ENCODE measurements at places on chromosomes 11 and 22.
A peak's percentile ranks its signal among the peaks of the same experiment; 100 is the strongest.

DNA sequence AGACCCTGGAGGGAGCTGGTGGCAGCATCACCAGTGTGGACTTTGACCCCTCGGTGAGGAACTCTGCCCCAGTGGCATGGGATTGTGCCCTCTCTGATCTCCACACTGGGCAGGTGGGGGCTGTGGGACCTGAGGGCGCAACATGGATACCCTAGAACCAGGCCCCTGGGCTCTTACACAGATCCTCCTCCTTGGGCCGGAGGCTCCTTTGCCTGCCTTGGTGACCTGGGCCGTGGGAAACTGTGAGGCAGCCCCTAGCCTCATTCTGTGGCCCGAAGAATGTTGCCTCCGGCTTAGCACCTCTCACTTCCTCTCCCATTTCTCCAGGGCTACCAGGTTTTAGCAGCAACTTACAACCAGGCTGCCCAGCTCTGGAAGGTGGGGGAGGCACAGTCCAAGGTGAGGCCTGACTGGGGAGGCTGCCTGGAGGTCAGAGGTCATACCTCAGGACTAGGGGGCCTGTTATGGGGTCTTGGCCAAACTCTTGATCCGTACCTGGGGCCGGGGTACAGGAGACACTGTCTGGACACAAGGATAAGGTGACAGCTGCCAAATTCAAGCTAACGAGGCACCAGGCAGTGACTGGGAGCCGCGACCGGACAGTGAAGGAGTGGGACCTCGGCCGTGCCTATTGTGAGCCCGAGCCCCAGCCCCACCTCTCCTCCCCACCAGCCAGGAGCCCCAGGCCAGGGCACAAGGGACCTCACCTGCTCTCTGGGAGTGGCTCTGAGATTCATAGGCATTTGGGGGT is 12.2 kb downstream of the ATG16L2 start:
- DNase-seq, result no peak

DNA sequence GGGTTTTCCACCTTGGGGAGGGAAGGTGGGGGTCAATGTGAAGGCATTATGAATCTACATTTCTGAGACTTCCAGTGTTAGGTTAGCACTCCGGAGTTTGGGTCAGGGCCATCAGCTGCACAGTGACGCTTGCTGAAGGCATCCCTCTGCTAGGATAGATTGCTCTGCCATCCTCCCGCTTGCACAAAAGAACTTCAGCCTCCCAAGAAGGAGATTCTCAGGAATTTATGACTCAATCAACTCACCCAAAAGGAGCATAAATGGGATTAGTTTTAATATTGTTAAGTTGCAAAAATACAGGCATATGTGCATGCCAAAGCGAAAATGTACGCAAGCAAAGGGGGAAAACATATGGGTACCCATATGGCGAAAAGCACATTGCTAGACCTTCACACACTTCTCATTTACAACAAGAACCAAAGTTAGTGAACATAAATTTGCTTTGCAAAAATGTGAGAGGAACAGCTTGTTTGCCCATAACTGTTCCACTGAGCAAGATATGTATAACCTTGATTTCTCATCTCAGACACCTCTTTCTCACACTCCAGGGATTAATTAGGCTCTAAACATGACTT is 1013.0 kb downstream of the OPCML start:
- no peak for DNase-seq

GRCh38 chr22:21026783-21027692 is 5.3 kb downstream of the SLC7A4 start:
- DNase-seq, result no peak

GRCh38 chr22:44080936-44081861 is 57.1 kb downstream of the PARVB start:
- DNase-seq, result peak; percentile 46

- DNase-seq, result no peak
Observed at GRCh38 chr11:1667906-1668305, 29.1 kb upstream of the KRTAP5-6 start.

GRCh38 chr11:68946416-68947090 is 34.2 kb downstream of the MRGPRD start:
- no peak for DNase-seq

DNA sequence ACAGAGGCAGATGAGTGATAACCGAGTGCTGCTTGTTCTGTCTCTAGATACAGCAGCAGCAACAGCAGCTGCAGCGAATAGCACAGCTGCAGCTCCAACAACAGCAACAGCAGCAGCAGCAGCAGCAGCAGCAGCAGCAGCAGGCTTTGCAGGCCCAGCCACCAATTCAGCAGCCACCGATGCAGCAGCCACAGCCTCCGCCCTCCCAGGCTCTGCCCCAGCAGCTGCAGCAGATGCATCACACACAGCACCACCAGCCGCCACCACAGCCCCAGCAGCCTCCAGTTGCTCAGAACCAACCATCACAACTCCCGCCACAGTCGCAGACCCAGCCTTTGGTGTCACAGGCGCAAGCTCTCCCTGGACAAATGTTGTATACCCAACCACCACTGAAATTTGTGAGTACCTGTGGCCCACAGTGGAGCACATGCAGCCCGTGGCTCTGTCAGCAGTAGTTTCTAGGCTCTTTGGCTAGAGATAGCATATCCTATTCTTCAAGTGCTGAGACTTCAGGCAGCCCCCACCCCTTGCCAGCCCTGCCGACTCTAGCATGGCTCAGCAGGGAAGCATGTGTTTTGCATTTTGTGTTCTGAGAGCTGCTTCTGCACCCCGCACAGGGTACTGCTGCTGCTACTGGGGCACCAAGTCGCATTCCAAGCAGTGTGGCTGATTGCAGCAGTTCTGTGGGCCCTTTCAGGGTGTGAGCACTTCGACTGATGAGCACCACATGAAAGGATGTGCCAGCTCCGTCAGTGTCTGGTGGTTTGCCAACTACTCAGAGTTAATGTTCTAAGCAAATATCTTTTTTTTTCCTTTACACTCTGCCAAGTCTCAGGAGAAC is 59.2 kb downstream of the MED15 start:
- DNase-seq, result no peak

DNA sequence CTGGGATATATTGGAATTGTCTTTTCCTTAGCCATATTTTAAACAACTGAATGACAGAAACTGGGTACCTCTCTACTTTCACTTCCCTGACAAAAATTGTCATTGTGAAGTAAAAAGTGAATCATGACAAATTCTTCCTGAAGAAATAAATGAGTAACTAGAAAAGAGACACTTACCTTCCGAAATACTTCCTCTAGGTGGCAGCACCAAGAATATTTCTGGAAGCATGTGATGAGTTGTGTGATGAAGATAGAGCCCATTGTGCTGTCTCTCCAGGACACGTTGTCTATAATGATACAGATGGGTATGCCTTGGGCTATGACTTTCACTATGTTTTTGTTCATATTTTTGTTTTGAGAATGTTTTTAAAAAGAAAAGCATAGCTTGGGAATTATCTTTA is 21.5 kb downstream of the CASP4 start:
- DNase-seq, result no peak

- no peak for DNase-seq
Observed at GRCh38 chr22:29130476-29130875, 57.6 kb downstream of the KREMEN1 start.

GRCh38 chr22:32413719-32414118 is 1.7 kb upstream of the RTCB start:
- no peak for DNase-seq

DNA sequence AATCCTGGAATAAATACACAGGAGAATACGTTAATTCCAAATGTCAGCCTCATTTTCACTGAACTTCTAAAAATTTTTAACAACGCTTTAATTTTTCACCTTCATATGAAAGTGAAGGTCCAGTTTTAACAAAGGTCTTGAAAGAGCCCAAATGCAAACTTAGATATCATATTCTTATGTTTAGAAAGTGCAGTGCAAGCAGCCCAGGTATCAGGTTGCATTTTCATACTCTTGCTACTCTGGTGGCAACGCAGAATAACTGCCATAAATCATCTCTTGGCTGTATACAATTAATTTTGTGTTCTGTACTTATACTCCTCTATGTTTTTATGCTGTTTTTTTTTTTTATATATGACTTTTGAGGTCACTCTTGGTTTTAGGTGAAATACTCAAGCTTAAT is 496.7 kb upstream of the ARHGAP42 start:
- no peak for DNase-seq

DNA sequence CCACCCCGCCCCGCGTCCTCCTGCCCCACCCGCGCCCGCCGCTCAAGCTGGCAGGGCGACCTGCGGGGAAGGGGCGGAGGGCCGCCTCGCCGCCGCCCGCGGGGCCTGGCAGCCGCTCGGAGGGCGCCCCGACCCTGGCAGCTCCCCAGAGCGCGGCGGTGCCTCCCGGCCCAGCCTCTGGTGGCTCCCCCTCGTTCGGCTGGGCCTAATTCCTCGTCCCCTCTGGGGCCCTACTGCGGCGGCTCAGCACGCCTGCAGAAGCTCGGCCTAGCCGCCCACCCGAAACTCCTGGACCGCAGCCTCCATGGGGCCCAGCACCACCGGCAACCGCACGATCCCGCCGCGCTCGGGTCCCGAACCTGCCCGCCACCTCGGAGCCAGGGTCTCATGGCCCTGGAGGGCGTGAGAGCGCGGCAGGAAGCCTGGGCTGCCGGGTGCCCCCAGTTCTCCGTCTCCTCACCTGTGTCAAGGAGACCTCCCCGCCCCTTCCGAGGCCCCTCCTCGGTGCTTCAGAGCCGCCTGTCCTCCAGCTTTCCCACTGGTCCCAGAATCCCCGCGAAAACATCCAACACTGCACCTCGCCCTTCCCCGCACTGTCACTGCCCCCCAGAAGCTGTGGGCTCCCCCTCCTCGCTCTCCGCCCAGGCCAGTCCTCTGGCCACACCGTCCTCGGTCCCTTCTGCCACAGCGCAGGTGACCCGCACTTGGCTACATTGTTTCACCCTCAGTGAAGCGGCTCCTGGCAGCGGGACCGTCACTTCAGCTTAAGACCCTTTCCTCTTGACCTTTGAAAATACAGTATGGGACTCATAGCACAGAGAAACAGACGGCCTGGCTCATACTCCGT is 613 bp upstream of the GSC2 start:
- DNase-seq, result no peak

GRCh38 chr11:64916775-64917662 is at the start of gene ATG2A:
Gene ATG2A (minus strand): TSS chr11:64917209. CDS start chr11:64917135, 74 bp downstream.
- peak; percentile 98 for DNase-seq

- DNase-seq, result no peak
Observed at GRCh38 chr11:96326959-96327358, 16.0 kb downstream of the MAML2 start.

DNA sequence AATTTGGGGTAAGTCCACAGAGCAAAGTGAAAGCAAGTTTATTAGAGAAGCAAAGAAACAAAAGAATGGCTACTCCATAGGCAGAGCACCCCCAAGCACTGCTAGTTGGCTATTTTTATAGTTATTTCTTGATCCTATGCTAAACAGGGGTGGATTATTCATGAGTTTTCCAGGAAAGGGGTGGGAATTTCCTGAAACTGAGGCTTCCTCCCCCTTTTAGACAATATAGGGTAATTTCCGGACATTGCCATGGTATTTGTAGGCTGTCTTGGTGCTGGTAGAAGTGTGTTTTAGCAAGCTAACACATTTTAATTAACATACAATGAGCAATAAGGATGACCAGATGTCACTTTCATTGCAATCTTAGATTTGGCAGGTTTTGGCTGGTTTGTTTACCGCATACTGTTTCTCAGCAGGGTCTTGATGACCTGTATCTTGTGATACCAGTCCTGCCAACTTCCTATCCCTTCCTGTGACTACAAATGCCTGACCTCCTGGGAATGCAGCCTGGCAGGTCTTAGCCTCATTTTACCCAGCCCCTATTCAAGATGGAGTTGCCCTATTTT is 937 bp upstream of the C1QTNF6 start:
- no peak for DNase-seq

DNA sequence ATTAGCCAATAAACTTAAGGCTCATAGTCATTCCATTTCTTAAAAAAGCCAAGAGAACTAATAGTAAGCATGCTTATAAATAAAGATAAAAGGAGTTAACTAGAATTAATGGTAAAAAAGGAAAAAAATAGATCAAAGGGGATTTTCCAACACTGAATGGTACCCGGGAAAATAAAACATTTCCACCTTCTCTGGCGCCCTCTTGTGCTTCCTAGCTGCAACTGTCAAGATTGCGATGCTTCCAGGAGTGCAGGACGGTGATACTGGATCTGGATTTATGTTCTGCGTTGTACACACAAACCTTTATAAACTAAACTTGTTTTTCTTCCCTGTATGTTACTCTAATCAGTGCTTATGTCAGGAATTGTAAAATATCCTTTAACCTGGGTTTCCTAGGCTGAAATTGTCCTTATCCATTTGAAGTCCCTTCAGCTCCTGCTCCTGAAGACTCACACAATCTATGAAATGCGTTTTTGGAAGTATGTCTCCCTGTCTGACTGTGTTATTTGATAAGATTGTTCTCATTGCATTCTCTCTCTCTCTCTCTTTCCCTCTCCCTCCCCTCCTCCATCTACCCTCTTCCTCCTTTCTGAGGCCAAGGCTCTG is 9.6 kb upstream of the HTATIP2 start:
- DNase-seq, result no peak

GRCh38 chr11:11407763-11408084 is 54.7 kb upstream of the CSNK2A3 start:
- no peak for DNase-seq

- no peak for DNase-seq
Observed at GRCh38 chr11:69948256-69949141, 129.3 kb upstream of the FGF3 start.

GRCh38 chr22:49659924-49660315 is 167.8 kb downstream of the BRD1 start:
- DNase-seq, result no peak

GRCh38 chr11:3003396-3004231 is 11.5 kb upstream of the NAP1L4 start:
- no peak for DNase-seq

GRCh38 chr11:117631336-117632140 is 165.5 kb downstream of the DSCAML1 start:
- no peak for DNase-seq

DNA sequence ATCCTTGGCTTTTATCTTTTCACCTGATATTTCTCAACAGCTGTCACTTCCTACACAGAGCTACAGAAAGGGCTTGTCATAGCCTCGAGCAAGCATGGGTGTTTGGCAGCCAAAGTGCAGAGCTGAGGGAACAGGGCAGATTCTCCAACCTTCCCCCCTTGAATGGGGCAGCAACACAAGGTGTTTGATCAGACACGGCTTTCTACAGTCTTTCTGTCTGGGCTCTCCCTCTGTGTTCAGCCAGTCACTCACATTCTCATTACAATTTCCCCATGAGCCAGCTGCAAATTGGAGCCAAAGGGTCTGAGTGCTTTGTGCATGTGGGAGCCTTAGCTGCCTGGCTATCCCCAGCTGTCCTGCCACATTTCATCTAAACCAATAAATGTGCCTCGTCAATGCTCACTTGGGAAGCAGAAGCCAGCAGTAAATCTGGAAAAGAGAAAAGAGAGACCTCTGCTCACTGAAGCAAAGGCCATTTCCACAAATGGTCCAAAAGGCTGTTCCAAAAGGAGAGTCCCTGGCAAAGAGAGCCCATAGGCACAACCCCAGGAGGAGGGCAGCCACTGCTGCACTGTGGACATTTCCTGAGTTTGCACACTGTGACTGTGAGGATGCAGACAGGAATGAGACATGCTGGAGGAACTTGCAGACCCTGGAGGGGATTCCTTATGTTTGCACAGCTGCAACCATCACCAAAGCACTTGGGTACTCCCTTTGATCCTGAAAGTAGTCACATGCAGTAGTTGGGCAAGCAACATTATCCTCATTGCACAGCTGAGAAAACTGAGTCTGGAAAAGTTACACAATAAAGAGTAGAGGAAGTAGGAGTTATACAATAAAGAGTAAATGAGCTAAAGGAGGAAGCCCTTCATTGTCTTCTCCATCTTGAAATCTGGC is 186.8 kb downstream of the FAM181B start:
- no peak for DNase-seq
